ENCODE measurements at places on chromosomes 4 and X.
A peak's percentile ranks its signal among the peaks of the same experiment; 100 is the strongest.

- DNase-seq, result no peak
These were observed 34.9 kb upstream of the SLC25A4 start for GRCh38 chr4:185108185-185108584.

DNA sequence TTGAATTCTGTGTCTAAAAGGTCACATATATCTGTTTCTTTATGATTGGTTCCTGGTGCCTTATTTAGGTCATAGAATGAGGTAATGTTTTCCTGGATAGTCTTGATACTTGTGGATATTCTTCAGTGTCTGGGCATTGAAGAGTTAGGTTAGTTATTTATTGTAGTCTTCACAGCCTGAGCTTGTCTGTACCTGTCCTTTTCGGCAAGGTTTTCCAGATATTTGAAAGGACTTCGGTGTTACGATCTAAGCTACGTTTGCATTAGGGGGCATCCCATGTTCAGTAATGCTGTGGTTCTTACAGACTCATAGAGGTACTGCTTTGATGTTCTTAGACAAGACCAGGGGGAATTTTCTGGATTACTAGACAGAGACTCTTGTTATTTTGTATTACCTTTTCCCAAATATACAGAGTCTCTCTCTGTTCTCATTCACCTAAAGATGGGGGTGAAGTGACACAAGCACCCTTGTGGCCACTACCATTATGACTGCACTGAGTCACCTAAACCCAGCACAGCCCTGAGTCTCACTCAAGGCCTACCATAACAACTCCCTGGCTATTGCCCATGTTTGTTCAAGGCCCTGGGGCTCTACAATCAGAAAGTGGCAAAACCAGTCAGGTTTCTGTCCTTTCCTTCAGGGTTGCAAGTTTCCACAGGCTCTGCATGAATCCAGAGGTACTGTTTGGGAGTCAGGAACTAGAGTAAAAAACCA, 30.1 kb upstream of the CYSLTR1 start:
- no peak for DNase-seq

DNA sequence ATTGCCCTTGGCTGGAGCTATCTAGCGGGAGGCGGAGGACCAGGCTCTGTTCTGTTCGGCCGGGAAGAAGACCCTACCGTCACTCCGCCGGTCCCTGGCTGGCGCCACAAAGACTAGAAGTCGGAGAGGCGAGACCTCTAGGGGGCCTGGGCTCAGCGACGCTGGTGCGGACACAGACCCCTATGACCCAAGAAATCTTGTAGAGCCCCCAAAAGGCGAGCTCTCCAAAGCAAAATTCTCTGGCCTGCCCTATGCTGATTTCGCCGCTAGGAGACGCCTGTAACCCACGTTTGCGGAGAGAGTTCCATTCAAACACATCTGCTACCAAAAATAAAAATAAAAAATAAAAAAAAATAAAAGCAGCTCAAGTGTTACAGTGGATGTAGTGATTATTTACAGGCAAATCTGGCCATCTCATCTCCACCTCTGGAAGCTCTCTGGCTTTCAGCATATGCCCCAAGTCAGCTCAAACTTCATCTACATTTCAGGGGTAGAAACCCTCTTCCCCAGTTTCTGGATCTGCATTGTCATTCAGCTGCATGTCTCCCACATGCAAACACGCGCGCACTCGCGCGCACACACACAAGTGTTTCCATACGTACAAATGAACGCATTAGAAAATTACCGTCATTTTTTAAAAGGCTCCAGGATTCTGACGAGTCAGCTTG, 2.4 kb upstream of the PCDH10 start:
- DNase-seq, result peak; percentile 44

- DNase-seq, result no peak
These were observed 12.6 kb downstream of the GRIPAP1 start for GRCh38 chrX:48989483-48989882.

- DNase-seq, result peak; percentile 16
These were observed 4.9 kb upstream of the TLR8 start for GRCh38 chrX:12901486-12901885.
